Hematopoietic multipotent progenitor cell treated with erythropoietin and hydrocortisone succinate and interleukin-3 and kit ligand, for 4 days (in vitro differentiated cells): ENCODE measurements at places on chromosomes 3 and 15.

DNA sequence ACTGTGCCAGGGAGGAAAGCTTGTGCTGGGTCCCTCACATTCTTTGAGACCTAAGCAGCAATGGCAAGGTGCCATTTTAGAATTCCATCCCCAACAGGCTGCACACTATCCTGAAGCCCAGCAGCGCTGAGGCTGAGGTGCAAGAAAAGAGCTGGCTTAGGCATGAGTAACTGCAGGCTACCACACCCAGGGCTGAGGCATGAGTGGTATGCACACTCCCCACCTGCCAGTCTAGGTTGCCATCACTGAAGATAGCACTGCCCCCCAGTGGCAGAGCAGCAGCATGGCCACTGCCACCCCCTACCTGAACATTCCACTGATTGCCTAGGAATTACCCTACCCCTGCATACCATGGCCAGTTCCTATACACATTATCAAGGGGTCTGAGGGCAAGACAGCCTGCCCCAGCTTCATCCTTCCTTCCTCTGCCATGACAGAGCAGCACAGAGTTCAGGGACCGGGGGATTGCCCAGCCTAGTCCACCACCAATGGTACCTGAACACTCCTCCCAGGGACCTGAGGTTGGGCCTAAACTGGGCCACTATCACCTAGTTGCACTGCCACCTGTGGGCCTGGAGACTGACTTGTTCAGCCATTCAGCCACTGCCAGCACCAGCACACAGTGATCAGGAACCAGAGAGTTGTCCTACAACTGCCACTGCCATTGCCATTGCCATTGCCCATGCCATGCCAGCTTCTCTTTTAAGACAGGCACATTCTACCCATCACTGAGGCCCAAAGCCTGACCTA lies 129.8 kb downstream of the SATB1 start:
- DNase-seq: peak; percentile 71

- DNase-seq: no peak
Measured at GRCh38 chr3:196708467-196708866, 3.6 kb downstream of the CEP19 start.

DNA sequence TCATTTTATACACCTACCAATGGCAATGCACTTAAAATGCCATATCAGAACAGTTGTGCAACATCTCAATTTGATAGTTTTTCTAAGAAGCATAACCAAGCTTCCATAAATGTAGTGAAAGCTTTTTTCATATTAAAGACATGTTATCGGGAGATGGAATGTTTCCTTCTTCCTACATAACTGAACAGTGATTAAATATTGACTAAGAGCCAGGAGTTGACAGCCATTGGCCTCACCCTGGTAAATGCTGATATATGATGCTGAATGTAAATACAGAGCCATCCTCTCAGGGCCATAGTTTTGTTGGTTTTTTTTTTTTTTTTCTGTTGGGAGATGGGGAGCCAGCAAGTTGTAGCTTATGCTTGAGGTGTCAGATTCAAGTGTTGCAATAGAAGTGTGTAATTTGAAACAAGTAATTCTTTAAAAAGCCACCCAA lies 203.3 kb upstream of the IL12A start:
- no peak for DNase-seq

DNA sequence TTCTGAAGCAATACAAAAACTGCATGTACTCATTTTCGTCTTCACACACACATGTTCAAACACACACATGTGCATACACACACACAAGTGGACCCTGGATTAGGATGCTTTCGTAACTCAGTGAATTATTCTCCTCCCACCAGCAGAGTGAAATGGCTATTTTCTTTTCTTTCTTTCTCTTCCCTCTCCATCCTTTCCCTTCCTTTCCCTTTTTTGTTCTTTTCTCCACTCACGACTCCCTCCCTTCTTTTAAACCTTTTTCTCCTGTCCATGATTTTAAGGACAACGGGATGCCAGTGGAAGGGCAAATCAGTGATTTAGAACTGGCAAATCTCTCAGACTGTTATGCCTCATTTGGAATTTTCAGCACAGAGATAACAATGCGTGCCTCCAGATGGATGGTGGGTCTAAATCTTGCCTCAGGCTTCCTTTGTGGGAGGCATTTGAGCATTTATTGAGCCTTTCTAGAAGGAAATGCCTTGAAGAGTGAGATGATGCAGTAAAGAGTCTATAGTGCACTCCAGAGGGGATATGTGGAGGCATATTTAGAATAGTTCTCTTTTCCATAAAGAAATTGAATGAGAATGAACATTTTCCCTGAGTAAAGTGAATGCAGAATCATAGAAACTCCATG lies 130.4 kb upstream of the SLC7A14 start:
- no peak for DNase-seq

- DNase-seq: no peak
Measured at GRCh38 chr15:38665586-38666305, 101.1 kb upstream of the RASGRP1 start.

DNA sequence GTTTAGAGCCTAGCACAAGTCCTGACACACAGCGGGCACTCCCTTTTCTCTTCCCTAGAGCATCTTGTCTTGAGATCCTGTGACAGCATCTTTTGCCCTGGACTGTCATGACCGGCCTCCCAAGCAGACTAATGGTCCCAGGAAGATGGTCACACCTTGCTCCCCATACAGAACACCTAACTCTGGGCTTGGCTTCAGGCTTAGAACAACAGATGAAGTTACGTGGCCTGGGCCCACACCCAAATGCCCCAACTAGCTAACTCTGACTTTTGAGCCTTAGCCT lies 781 bp upstream of the IP6K1 start:
- no peak for DNase-seq

DNA sequence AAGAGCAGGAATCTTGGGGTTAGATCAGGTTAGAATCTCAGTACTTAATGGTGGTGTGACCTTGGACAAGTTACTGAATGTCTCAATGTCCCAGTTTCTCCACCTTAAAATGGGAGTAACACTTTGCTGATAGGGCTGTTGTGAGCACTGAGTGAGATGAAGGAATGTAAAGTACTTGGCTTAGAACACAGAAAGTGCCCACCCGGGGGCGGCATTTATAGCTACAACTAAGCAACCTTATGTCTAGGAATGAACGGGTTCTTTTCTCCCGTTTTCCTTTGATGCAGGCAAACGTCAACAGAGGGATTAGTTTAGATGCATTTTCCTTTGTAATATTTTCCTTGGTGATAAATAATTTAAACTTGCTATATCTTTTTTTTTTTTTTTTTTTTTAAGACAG lies 176.6 kb downstream of the USP13 start:
- DNase-seq: no peak

DNA sequence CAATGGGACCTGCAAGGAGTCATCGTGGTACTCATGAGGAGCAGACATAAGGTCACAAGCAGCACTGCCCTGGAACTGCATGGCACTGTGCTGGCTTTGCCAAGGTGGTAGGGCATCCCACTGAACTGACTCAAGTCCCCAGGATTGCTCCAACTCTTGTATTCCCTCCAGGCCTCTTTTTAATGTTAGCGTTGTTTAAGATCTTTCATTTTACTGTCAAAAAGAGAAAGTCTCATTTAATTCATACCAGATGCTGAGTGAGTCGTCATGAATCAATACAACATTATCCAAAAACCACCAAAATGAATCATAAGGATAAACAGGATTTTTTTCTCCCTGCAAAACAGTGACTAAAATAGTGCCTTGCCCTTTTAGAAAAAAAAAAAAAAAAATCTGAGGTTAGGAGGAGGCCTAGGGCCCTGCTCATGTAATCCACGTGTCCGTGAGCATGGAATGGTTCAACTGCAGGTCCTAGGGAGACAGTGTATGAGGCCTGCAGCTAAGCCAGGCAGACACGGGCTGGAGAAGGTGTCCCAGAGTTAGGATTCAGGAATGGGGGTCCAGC lies 36.7 kb upstream of the BLM start:
- no peak for DNase-seq

- DNase-seq: no peak
Measured at GRCh38 chr15:74831813-74832495, 5.5 kb downstream of the CPLX3 start.

GRCh38 chr3:78076379-78076778 lies 1036.5 kb downstream of the ROBO2 start:
- no peak for DNase-seq

DNA sequence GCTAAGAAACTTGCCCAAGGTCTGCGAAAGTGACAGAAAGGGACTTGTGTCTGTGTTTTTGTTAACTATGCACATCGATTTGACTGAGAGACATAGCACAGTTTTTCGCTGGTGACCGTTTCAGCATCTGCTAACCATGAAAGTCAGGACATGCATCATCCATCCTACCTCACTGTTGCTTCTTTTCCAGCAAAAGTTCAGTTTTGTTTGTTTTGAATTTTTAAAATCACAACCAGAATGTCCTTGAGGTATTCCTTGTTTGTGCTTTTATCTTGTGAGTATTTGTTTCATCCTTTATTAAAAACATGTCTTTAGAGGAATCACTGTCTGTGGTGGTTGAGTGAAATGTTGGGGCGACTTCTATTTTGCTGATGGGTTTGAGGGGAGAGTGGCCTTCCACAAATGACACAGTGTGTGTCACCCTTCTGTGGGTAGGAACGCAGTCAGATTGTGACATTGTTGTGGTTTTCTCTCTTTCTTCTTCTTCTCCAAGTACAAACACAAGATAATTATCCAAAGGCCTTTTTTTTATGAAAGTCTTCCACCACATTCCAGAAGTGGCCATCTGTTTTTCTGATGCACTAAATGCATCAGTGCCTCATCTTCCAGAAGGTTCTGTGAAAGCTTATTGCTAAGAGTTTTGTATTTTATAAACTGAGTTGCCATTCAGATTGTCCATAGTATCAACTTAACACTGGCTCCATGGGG lies 214.4 kb upstream of the NR2E3 start:
- DNase-seq: no peak

DNA sequence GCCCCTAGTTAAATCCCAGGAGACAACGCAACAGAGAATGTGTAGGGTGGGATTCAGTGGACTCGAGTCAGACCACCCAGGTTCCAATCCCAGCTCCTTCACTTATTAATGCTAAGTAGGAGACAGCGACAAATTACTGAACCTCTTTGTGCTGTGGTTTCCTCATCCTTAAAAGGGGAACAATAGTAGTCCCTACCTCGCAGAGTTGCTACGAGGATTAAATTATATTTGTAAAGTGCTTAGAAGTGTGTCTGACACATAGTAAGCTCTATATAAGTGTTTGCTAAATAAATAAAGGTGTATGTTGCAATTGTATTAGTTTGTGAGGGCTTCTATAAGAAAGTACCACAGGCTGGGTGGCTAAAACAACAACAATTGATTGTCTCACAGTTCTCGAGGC lies 58.0 kb upstream of the PPARG start:
- no peak for DNase-seq

GRCh38 chr3:174332391-174332790 lies 526.7 kb upstream of the NAALADL2 start:
- DNase-seq: no peak
